ENCODE measurements at places on chromosomes 3 and 15.

DNA sequence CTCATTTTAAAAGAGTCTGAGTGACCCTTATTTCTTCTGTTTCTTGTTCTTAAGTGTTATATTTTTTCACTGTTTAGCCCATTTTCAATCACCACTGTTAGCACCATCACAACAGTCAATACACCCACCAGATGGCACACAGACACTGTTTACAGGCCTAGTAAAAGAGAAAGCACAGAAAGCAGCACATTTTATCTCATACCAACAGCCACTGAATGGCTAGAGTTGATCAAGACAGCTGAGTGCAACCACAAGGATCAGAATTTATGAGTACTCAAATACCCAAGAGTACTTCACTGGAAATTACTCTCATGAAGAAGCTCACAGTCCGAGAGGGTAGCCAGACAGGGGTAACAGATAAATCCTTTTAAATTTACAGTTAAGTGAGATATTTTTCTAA, 127.0 kb downstream of the TFDP2 start:
- no peak for DNase-seq

DNA sequence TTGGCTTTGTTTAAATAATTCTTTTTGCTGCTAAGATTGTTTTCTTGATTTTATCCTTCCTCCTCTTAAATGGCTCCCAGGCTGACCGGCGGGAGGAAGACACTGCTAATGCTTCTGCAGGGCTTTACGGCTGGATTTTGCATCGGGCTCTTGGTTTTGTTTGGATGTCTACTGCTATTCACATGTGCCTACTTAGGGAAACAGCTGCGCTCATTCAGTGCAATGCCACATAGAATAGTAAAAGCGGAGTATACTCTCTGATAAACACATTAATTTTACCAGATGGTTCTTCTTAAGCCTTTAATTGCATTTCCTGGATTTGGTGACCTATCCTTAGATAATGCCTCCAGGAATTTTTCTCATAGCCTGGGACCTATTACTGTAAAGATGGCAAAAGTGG, 146.6 kb downstream of the THSD4 start:
- no peak for DNase-seq

DNA sequence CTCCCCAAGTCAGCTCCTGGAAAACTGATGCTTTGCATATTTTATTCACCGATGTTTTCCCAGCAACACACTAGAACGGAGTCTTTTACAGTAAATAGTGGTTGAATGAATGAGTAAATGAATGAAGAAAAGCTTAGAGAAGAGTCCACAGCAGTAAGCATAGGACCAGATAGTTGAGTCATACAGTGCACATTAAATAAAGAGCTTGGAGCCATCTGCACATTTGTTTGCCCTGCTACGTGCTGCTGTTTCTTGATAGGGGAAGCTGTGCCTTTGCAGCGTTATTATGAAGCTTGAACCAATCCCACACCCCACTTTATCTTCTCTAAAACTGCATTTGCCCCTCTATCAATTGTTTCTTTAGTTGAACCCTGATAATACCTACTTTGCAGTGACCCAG, 1.2 kb downstream of the FAM98B start:
- peak; percentile 18 for DNase-seq

DNA sequence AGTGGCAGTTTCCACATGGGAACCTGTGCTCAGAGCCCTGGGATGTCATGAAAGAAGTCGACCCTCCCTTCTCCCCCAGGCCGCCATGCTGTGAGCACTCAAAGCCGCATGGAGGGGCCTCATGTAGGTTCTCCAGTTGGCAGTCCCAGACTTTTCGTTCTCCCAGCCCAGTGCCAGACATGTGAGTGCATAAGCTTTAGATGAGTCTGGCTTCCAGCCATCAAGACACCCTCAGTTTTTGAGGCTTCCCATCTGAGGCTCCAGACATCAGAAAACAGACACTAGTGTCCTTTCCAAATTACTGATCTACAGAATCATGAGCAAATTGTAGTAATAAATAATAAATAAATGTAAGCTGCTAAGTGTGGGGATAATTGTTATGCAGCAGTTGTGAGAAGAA, 136.5 kb upstream of the AGBL1 start:
- DNase-seq = no peak

GRCh38 chr15:89119489-89120478, 31.5 kb downstream of the ABHD2 start:
- no peak for DNase-seq

DNA sequence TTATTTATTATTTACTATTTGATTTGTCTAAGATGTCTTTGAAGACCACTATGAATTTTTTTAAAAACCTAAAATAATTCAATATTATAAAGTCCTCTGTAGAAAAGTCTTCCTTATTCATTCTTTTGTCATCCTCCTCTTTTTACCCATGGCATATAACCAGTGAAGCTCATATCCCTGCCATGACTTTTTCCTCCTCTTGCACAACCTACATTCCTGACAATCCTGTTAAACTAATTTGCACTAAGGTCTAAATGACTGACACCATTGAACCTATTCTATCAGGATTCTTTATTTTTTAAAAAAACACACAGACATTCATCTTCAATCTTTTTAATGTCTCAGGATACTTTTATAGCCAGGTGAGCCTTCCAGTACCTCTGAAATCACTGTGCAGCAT, 159.9 kb upstream of the SLC2A2 start:
- DNase-seq = no peak

- no peak for DNase-seq
Measured at GRCh38 chr3:105747696-105748095, 121.1 kb downstream of the CBLB start.

GRCh38 chr3:156252656-156253055, 132.3 kb downstream of the KCNAB1 start:
- no peak for DNase-seq

GRCh38 chr15:90022345-90022744, 21.2 kb downstream of the ZNF710 start:
- DNase-seq = no peak

- peak; percentile 31 for DNase-seq
Measured at GRCh38 chr3:79767194-79767904, 449 bp downstream of the ROBO1 start.

GRCh38 chr15:63196842-63197241, 7.4 kb downstream of the RAB8B start:
- no peak for DNase-seq

DNA sequence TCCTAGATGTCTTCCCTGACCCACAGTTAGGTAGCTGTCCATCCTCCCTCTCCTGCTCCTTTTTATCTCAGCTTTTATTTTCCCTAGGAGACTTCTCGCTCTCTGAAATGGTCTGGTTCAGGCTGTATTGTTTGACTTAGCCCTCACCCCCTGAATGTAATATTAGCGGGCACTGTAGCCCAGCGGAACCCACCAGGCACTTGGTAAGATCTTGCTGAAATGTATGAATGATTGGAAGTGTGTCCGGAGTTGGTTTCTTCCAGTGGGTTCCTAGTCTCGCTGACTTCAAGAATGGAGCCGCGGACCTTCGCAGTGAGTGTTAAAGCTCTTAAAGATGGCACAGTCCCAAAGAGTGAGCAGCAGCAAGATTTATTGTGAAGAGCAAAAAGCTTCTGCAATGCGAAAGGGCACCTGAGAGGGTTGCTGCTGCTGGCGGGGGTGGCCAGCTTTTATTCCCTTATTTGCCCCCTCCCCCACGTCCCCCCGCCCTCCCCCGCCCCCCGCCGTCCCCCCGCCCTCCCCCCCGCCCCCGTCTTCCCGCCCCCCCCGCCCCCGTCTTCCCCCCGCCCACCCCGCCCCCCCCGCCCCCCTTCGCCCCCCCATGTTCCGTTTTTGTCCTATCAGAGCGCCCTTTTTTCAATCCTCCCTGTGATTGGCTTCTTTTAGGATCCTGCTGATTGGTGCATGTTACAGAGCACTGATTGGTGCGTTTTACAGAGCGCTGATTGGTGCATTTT, 694 bp upstream of the EEFSEC start:
- DNase-seq = no peak

DNA sequence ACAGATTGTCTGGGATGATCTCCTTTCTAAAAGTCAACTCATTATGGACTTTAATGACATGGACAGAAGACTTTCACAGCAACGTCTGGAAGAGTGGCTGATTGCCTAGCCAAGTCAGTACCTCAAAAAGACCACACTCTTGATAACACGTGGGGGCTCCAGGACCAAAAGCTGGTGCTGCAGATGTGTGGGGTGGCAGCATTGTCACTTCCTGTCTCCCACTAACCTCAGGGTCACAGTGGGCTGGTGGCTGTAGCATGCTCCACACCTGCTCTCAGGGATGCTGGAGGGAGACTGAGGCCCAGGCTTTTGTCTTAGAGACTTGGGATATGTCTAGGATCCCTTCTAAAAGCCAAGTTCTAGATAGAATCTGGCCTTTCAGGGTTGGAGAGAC, 118.1 kb downstream of the APBA2 start:
- no peak for DNase-seq

- no peak for DNase-seq
Measured at GRCh38 chr3:80014576-80014975, 246.8 kb upstream of the ROBO1 start.

GRCh38 chr3:117706756-117707155, 997.2 kb downstream of the TUSC7 start:
- no peak for DNase-seq

DNA sequence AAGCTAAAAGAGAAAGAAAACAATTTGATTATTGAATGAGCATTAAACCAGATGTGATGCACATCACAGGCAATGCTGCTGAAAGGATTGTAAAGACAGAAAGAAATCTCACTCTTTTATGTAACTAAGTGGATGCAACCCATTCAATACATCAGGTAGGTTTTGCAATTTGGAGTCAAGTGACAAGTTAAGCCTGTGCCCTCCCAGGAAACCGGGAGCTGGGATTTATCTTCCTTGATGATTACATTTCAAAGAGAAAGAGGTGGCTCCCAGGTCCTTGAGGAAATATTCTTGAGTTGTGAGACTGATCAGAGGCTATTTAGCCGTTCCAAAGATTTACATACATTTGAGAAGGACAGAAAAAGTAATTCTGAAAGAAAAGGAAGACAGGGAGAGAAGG, 219.0 kb upstream of the PROK2 start:
- DNase-seq = no peak

DNA sequence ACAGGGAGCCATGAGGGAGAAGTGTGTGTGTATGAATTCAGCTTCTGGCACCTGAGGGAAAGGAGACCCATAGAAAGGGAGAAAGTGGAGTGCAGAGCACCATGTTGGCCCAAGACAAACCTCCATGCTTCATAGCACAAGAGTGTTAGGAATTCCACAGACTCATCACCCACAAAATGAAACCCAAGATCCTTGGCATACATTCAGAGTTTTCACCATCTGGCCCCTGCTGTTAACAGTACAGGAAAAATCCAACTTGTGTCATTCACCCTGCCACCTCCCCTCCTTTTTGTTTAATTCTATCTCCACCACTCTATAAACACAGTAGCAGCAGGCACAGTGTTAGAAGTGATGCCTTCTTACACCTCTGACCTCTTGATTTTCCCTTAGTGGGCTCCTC, 60.0 kb upstream of the MNS1 start:
- DNase-seq = no peak

- no peak for DNase-seq
Measured at GRCh38 chr3:48960841-48961413, 29.1 kb upstream of the P4HTM start.

GRCh38 chr15:98433346-98433745, 215.0 kb upstream of the IGF1R start:
- DNase-seq = no peak

GRCh38 chr3:104855702-104856101, 511.0 kb upstream of the ALCAM start:
- no peak for DNase-seq

GRCh38 chr3:186783731-186784515, 546 bp downstream of the EIF4A2 start:
- DNase-seq = peak; percentile 79
